Activated CD4-positive, alpha-beta T cell treated with anti-CD3 and anti-CD28 coated beads, Interleukin-2, amount 50 U/mL, for 48 hours (primary cell): ENCODE measurements at places on chromosomes 16 and 17.

DNA sequence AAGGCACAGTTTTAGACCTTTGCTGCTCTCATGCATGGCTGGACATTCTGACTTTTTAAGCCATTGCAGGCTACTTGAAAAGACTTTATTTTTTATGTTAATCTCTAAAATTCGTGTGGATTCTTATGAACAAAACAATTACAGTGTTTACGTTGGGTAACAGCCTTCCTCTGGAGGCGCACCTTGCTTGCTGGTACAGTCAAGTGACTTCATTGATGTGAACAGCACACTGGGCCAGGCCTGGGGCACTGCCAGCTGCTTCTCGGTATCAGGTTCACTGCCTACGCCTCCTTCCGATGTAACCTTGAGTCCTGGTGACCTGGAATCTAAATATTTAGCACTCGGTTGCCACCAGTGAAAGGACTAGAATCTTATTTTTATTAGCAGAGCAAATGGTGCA is 27.8 kb downstream of the MARCHF10 start:
- no peak for DNase-seq

DNA sequence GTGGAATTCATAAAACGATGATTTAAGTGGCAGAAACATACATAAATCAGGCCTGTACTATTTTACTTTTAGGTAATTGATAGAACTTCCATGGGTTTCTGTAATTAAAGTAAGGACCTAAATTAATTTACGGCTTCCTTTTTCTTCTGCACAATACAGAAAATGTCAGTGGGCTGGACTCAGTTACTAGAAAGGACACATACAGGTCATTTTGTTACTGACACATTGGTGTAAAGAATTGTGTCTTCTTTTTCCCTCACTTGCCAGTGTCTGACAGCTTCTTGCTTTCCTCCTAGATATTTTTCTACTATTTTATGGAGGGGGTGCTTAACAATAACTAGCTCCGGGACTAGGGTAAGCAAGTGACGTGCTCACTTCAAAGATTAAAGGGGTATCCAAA is 304.8 kb downstream of the RBFOX1 start:
- no peak for DNase-seq

DNA sequence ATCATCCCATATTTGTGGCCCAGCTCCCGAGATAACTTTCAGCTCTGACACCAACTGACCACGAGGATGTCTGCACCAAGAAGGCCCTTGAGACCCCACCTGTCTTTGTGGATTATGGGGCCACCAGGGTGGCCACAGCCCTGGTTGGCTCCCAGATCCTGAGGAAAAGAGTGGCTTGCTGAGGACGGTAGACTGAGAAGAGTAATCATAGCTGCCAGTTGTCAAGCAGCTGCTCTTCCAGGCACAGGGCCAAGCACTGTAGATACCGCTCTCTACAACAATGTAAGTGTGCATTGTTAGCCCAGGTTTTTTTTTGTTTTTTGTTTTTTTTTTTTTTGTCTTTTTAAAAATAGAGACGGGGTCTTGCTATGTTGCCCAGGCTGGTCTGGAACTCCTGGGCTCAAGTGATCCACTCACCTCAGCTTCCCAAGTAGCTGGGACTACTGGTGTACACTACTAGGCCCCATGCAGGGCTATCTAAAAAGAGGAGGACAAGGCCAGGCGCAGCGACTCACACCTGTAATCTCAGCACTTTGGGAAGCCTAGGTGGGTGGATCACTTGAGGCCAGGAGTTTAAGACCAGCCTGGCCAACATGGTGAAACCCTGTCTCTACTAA is 9.6 kb downstream of the ZNF205 start:
- no peak for DNase-seq

GRCh38 chr17:41334385-41335305 is 16.0 kb downstream of the KRT33A start:
- DNase-seq: no peak

GRCh38 chr16:81746566-81746965 is 32.5 kb upstream of the PLCG2 start:
- no peak for DNase-seq

- no peak for DNase-seq
These were observed 2.8 kb downstream of the SLC13A2 start for GRCh38 chr17:28476076-28476865.

DNA sequence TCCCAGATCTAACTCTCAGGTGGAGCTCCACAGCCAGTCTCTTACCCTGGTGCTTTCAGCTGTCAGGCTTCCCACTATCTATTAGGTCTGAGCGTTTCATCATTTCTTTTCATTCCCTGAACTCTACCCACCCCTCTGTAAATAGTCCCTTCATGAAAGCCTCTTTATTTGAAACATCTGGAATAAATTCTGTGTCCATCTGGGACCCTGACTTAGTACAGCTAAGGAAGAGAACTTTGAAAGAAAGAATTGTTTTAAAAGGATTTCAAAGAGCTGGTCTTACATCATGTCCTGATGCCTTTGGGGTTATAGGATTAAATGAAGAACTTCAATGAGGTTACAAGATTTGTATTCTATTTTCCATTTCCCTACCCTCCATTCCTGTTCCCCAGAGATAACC is 388.5 kb upstream of the CA10 start:
- DNase-seq: no peak

DNA sequence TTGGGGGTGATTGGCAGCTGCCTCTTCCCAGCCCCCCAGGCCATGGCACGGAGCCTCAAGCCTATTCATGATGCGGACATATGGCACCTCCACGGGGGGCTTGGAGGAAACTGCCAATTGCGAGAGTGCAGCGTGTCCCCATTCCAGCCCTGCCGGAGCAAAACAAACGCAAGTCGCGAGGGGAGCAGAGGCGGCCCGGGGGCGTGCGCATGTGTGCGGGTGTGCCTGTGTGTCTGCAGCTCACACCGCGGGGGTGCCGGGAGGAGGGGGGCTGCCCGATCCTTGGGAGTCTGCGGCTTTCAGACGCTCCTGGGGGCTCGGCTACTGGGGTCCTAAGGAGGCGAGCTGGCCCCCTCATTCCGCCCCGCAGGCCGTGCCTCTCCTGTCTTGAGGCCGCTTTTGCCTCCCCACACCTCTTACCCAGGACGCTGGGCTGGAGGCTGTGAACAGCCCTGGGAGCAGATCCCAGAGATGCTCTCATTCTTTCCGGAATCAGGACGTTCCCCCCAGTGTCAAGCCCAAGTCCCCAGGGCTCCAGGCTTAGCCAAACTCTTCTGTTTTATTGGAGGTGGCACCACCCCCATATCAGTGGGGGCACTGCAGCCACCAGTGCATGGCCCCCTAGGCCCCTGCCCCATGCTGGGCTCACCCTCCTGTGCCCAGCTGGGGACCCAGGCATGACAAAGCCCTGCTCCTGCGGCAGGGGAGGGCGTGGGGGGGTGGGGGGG is 29.1 kb downstream of the ENDOV start:
- no peak for DNase-seq

GRCh38 chr16:86066811-86067210 is 167.8 kb downstream of the IRF8 start:
- no peak for DNase-seq

DNA sequence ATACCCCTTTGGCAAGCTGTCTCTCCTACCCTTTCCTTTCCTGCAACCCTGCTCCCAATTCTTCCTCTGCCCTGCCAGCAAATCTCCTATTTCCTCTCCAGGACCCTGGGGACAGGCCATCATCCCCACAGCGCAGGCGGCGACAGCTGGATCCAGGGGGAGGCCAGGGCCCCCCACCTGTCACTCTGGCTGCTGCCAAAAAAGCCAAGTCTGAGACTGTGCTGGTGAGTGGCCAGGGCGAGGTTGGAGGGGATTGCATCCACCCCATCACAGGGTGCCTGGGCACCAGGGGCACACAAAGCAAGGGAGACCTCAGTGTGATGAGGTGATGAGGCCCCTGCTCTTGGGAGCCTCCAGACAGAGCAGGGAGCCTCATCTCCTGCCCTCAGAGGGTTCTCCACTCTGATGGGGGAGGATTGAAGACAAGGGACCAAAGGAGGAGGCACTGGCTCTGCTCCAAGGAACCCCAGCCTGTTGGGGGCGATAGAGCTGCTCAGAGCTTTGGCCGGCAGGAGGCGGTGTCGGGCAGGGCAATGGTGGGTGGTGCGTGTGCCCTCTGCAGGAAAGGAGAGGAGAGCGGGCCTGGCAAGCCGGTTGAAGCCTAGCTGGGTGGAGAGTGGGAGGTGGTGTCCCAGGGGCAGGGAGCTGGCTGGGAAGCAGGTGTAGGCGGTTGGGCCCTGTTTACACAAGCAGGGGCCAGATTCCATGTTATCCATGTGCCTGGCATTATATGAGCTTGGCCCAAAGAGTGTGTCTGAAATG is 15.6 kb upstream of the PDK2 start:
- DNase-seq: peak; percentile 54

DNA sequence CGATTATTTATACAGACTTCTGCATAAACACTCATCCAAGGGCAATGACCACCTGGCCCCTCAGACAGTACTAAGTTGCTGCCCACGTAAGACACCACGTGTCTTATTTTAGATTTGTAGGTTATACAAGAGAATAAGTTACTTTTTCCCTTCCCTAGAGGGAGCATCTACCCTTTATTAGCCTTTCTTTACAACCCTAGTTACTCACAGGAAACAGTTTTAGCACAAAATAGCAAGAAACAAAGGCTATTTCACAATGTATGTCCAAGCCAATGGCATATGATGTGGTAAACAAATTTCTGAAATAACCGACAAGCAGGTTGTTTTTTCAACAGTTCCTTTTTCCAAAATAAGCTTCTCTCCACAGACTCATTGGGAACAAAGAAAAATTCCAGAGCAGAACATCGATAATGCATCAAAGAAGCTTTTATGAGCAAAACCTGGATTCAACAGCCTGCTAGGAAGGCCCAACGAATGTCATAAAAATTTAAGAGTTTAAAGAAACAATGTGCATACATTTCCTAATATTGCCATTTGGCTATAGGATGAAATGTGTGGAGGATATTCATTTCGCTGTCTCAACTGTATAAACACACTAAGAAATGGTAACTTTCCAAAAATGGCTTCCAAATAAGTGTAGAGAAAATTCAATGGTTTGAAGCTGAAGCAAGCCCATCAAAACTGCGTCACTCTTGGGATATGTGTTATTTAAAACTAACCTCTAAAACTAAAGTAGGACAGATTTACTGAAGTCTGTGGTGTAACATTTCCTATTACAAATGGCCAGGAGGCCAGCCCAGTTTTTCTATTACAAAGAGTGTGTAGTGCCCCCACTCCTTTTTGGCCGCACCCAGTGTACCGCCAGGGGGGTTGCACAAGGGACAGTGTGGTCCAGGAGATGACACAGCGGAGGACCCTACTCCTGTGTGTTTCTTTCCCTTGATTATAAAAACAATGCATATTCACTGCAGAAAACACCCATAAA is 50.4 kb upstream of the ERN1 start:
- no peak for DNase-seq

GRCh38 chr17:21215935-21216334 is 2.0 kb upstream of the TMEM11 start:
- no peak for DNase-seq

GRCh38 chr17:62073993-62074392 is 8.9 kb upstream of the MED13 start:
- DNase-seq: no peak
